ENCODE measurements at places on chromosomes 4 and X.
A peak's percentile ranks its signal among the peaks of the same experiment; 100 is the strongest.

DNA sequence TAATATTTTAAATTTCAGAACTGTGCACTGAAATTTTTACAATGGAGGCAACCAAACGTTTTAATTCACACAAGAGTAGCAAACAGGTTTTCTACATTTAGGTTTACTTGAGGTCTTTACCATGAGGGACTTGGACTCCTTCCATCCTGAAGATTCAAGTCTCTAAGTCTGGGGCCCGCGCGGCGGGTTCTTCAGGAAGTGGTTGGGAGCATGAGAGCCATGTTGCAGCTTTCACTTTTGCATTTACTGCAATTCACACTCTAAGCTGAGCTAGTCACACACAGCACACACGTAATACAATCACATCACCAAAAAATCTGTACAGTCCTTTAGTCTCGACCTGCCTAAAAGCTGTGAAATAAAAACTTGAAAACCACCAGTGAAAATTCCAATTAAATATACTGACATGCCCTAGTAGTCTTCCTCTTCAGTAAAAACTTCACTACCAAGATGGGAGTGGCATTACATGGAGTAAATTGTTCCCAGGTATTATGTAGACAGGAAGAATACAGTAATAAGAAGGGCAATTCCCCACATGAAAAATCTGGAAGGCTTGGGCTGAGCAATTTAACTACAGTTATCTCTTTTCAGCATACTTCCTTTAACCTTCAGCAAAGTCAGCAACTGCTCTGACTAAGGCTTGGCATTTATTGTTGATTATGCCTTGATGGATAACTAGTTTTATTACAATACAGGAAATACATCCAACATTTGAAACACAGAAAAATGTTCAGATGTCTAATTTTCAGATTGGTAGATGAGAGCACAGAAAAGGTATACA, 571.1 kb upstream of the DIPK2B start:
- no peak for DNase-seq
- H3K27me3 ChIP-seq, result no peaks in the 10 kb centered on the region
- H3K36me3 ChIP-seq, result no peaks in the 10 kb centered on the region
- H3K27ac ChIP-seq, result no peak overlapping the region

DNA sequence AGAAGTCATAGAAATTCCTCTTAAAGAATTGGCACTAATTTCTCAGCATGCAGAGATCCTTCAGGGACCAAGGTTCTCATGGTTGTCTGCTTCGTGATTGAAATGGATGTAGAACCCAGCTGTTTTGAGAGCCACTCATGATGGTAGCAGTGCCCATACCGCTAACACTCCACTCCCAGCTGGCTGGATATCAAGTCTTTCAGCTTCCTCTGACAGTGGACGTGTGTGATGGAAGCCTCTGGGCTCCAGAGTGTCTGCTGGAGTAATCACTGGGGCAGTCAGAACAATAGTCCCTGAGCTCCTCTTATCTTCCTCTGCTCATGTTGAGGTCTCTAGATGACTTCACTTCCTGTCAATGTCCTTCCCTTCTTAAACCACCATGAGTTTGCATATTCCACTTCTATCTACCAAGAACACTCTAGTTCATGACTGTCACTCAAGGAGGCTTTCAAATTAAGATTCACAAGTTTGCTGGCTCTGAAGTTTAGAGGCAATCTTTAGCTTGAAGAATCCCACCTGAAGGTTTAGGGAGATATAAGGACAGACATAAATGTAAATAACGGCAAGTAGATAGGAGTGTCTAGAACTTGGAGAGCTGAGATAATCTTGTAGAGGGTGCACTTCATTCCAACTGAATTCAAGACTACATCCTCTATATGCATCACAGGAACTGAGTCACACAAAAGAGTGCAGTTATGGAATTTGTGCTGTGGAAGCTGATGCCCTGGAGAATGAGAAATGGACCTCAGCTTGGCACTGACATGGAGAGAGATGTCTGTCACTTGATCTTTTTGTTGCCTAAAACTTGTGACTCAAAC, 64.5 kb upstream of the WDR1 start:
- no peak overlapping the region for H3K27ac ChIP-seq
- DNase-seq, result no peak
- no peak overlapping the region for H3K4me3 ChIP-seq
- no peaks in the 10 kb centered on the region for H3K27me3 ChIP-seq

DNA sequence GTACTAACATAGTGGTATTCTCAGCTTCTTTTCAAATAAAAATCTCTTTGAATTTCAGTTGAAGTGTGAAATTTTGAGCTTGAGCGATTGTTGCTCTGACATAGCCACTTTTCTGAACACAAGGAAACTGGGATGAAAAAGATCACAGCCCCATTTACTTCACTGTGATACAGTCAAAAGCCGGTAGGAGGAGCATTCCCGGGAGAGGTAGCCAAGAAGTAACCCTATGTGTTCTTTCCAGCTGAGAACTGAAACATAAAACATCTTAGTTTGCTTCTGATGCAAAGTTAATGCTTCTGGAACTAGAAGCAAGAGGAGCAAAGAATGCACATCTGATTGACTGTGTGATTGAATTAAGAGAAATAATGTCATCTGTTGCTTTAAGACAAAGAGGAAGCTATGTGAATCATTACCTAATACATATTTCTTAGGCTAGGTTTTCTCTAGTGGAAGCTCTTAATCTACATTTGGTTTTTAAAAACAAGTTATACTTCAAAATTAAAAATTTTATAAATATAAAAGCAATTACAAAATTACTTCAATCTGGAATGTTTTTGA, 88.3 kb upstream of the UNC5C start:
- H3K4me3 ChIP-seq, result no peak overlapping the region
- H3K27me3 ChIP-seq, result no peaks in the 10 kb centered on the region
- H3K4me1 ChIP-seq, result peaks cover 19% of the 10 kb centered on the region

DNA sequence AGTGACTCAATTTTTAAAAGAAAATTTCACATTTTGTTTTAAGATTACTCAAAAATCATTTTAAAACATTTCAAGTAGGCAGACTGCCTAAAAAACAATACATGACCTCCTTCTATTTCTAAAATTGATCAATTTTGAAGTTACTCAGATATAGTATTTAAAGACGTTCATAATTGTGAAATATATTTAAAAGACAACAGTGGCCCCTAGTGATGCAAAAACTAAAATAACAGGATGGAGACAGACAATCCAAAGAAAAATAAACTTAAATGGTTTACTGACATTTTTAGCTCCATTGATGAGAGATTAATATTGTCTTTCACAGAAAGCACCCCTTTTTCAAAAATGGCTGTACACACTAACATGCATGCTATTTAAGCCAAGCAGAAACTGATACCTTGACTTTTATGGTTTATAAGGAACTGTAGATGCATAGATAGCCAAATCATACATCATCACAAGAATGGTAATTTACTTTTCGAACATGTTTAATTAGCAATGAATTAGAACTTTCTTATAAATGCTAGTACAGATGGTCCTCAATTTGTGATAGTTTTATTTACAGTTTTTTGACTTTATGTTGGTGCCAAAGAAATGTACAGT, 69.8 kb upstream of the FAT4 start:
- no peak overlapping the region for H3K27ac ChIP-seq
- no peaks in the 10 kb centered on the region for H3K4me1 ChIP-seq
- no peaks in the 10 kb centered on the region for H3K36me3 ChIP-seq
- no peak overlapping the region for H3K4me3 ChIP-seq
- peak; percentile 22 for DNase-seq
- no peaks in the 10 kb centered on the region for H3K27me3 ChIP-seq

GRCh38 chr4:16125571-16126445, 42.0 kb upstream of the PROM1 start:
- H3K4me3 ChIP-seq, result no peak overlapping the region
- peak; percentile 25 for DNase-seq
- no peaks in the 10 kb centered on the region for H3K4me1 ChIP-seq

DNA sequence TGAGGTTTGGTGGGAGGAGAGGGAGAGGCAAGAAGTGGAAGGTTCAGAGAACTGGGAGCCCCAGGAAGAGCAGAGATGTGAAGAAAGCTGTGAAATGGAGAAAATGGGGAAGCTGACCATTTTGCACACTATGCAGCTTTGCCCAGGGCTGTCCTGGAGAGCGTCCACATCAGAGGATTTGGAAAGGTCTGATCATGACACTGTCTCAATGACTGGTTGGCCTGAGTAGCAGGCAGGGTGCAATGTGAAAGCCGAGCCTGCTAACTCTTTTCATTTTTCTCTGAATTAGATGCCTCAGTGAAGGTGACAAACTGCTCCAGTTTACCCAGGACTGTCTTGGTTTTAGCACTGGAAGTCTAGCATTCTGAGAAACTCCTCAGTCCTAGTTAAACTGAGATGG, 330.1 kb upstream of the RPS6KA3 start:
- H3K27ac ChIP-seq, result no peak overlapping the region
- no peaks in the 10 kb centered on the region for H3K27me3 ChIP-seq
- H3K4me3 ChIP-seq, result no peak overlapping the region
- no peak for DNase-seq
- H3K36me3 ChIP-seq, result no peaks in the 10 kb centered on the region

DNA sequence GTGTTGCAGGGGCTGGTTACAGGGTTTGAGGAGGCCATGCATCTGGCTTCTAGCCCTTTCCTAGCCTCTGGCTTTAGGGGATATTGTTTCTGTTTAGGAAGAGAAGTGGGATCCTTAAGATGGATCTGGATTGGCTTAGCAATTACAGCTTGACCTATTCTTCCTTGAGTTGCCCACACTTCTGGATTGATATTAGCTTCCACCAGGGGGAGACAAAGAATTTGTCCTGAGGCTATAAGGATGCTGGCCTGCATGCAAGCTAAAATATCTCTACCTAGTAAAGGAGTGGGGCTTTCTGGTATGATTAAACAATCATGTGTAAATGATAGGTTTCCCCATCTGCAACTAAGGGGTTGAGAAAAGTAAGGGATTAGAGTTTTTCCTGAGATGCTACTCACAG, 117.2 kb downstream of the TEX13C start:
- DNase-seq, result peak; percentile 50
- H3K27me3 ChIP-seq, result no peaks in the 10 kb centered on the region
- no peak overlapping the region for H3K4me3 ChIP-seq
- H3K27ac ChIP-seq, result no peak overlapping the region

DNA sequence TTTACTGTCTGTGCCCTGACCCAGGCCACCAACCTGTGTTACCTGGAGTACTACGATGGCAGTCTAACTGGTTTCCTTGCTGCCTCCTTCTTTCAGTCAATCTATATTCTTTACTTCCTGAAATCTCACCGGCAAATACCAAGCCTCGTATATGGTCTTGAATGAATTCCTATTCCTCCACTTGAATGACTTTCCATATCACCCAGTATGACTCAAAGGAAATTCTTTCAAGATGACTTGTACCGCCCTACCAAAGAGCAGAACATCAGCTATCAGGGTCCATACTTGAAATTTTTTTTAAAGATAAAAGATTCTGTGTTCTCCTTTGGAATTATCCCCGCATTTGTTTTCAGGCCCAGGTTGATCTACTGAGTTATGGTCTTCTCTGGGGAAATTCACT, 378.0 kb downstream of the AFF2 start:
- H3K4me1 ChIP-seq, result no peaks in the 10 kb centered on the region
- no peaks in the 10 kb centered on the region for H3K27me3 ChIP-seq
- DNase-seq, result no peak
- no peak overlapping the region for H3K4me3 ChIP-seq
- H3K27ac ChIP-seq, result no peak overlapping the region
- H3K36me3 ChIP-seq, result no peaks in the 10 kb centered on the region

- H3K36me3 ChIP-seq, result no peaks in the 10 kb centered on the region
- H3K4me1 ChIP-seq, result no peaks in the 10 kb centered on the region
- no peak overlapping the region for H3K27ac ChIP-seq
- H3K27me3 ChIP-seq, result no peaks in the 10 kb centered on the region
- no peak overlapping the region for H3K4me3 ChIP-seq
Observed at GRCh38 chr4:116088771-116089170, 975.4 kb upstream of the NDST4 start.

DNA sequence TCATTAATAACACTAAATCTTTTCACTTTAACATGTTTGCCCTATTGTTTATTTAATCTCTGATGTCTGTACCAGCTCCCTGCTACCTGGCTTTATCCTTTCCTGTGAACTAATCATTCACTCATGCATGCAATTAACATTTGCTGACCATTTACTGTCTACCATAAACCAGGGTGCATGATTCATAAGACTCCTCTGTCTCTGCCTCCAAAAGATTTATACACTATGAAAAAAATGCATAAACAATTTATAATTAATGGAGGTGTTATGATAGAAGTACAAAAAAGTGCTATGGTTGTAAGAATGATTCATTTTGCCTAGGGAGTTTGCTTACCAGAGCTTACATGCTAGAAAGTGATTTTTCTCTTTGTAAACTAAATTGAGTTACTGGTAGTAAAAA, 24.5 kb upstream of the CPEB2 start:
- H3K36me3 ChIP-seq, result no peaks in the 10 kb centered on the region
- no peaks in the 10 kb centered on the region for H3K27me3 ChIP-seq
- H3K27ac ChIP-seq, result no peak overlapping the region

GRCh38 chrX:148298737-148299136, 201.7 kb upstream of the AFF2 start:
- no peaks in the 10 kb centered on the region for H3K4me1 ChIP-seq
- DNase-seq, result no peak
- no peaks in the 10 kb centered on the region for H3K27me3 ChIP-seq
- no peak overlapping the region for H3K27ac ChIP-seq
- no peaks in the 10 kb centered on the region for H3K36me3 ChIP-seq
- no peak overlapping the region for H3K4me3 ChIP-seq

DNA sequence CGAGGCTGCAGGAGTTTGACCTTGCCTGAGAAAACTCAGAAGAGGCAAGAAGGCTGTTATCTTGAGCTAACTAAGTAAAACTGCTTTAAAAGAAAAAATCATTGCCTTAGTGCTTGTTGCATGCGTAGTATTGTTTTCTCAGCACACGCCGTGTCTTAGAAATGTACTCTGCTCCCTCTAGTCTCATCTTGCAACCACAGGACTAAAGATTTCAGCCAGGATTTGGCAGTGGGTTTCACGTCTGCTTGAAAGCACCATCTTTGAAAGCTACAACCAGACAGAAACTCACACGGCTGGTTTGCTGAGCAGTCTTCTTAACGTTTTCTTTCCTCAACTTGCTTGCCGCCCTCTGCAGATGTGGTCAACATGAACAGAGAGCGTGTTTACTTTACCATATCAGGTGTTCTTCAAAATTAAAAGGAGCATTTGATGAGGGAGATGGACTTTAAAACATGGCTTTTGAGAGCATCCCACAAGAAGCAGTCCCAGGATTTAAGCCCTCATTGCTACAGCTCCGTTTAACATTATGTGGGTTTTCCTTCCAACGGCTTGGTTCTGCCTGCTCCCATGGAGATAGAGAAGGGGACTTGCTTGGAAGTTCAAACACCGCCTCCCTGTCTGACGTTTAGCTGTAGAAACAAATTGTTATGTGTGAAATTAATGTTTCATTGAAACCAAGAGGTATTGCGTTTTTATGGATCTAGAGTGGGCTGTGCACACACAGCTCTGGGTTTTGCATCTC, 3.4 kb downstream of the SORCS2 start:
- H3K4me1 ChIP-seq, result peaks cover 8% of the 10 kb centered on the region
- DNase-seq, result no peak
- H3K36me3 ChIP-seq, result no peaks in the 10 kb centered on the region
- H3K27ac ChIP-seq, result no peak overlapping the region

- H3K4me1 ChIP-seq, result no peaks in the 10 kb centered on the region
- no peaks in the 10 kb centered on the region for H3K36me3 ChIP-seq
- DNase-seq, result peak; percentile 41
- no peak overlapping the region for H3K27ac ChIP-seq
- H3K27me3 ChIP-seq, result no peaks in the 10 kb centered on the region
- H3K4me3 ChIP-seq, result no peak overlapping the region
Observed at GRCh38 chr4:100022792-100023222, 72.7 kb upstream of the H2AZ1 start.

GRCh38 chr4:16844816-16845586, 53.4 kb downstream of the LDB2 start:
- no peaks in the 10 kb centered on the region for H3K36me3 ChIP-seq
- H3K4me1 ChIP-seq, result peaks cover 64% of the 10 kb centered on the region
- no peak for DNase-seq
- no peak overlapping the region for H3K4me3 ChIP-seq
- no peaks in the 10 kb centered on the region for H3K27me3 ChIP-seq
